ENCODE measurements at places on chromosomes 2 and 18. TPM values are rescaled to one million over a fixed set of nuclear protein-coding genes. Genes with fewer than 3 reads are reported as not detected.

The MC2R gene
- not detected for total RNA-seq

- no peak for DNase-seq
Observed at GRCh38 chr2:223654384-223654915, 52.3 kb upstream of the SCG2 start.

GRCh38 chr2:64792300-64792699 lies 138.6 kb upstream of the SERTAD2 start:
- DNase-seq = no peak

The BUB1 gene
- total RNA-seq = 1.3 TPM

Measured in bronchial epithelial cell (primary cell).